NCI-H146 (cell line): ENCODE measurements at places on chromosomes 7 and 10.

- DNase-seq = no peak
Observed at GRCh38 chr10:61669849-61670248, 7.1 kb downstream of the CABCOCO1 start.

DNA sequence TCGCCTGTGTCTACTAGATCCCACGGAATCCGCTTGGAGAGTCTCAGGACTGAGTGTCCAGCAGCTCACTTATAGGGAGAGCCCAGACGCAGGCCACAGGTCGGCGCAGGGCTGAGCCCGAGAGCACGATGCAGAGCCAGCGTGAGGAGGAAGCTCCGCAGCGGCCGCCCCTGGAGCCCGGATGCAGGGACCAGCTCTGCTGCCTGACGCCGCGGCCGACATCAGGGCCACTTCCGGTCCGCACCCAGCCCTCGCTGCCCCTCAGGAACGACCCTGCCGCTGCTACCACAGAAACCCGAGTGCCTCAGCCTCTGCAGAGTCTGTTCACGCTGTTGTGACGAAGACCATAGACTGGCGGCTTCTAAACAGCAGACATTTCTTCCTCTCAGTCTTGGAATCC lies 275.8 kb upstream of the PPP2R2D start:
- no peak for DNase-seq

- DNase-seq = no peak
Observed at GRCh38 chr10:95569368-95569767, 8.2 kb upstream of the SORBS1 start.

- DNase-seq = peak; percentile 33
Observed at GRCh38 chr7:121041516-121042148, 53.1 kb downstream of the CPED1 start.

DNA sequence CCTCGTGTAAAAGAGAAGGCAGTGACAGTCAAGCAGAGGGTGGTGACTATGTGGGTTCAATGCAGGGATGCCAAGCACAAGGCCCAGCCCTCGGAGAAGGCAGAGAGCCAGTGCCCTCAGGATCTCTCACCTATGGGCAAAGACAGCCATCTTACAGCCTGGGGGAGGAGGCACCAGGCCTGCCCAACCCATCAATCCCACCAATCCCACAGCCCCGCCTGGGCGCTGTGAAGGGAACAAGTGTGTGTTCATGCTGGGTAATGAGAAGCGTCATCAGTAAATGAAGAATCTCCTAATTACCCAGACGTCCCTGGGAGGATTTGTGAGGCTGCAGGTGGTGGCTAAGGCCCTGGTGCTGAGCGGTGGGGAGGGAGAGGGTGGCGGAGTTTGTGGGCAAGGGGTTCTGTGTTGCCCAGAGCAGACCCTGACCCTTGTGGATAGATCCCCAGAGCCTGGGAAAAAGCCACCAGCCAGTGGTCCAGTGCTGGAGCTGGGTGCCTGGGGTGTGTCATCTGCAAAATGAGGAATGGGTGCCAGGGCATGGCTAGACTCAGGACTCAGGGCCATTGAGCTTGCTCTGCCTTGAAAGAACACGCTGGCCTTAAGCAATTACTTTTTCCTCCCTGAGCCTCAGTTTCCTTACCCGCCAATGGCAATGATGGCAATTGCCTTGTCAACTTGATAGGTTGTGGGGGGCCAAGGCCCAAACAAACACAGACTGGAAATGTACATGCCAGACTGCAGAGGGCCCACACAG lies 128.1 kb upstream of the UNC5B start:
- peak; percentile 21 for DNase-seq

- DNase-seq = peak; percentile 47
Observed at GRCh38 chr7:27155816-27156507, 513 bp downstream of the HOXA7 start.

- DNase-seq = peak; percentile 60
Observed at GRCh38 chr10:112658900-112659638, 212.1 kb downstream of the VTI1A start.
